ENCODE measurements at places on chromosomes 11 and 22. TPM values are rescaled to one million over a fixed set of nuclear protein-coding genes. Genes with fewer than 3 reads are reported as not detected.

The TMEM191B gene
- 1.1 TPM for total RNA-seq

The CWF19L2 gene
- total RNA-seq, result 4.3 TPM

The ANO1 gene
- 1.1 TPM for total RNA-seq

The RAB39A gene
- total RNA-seq, result 0.83 TPM

The MS4A6E gene
- not detected for total RNA-seq

The LRRC10B gene
- 0.10 TPM for total RNA-seq

The SUSD2 gene
- total RNA-seq, result 59.0 TPM

The RAG2 gene
- total RNA-seq, result not detected

The HEPN1 gene
- not detected for total RNA-seq

The CNGA4 gene
- 0.10 TPM for total RNA-seq

The SNX32 gene
- total RNA-seq, result 0.14 TPM

The STARD10 gene
- 18.3 TPM for total RNA-seq

The DGCR2 gene
- total RNA-seq, result 23.2 TPM

The CCDC73 gene
- total RNA-seq, result 0.06 TPM

The EHF gene
- 0.55 TPM for total RNA-seq

The IGSF9B gene
- 1.3 TPM for total RNA-seq

The KRTAP5-2 gene
- not detected for total RNA-seq

The CCDC88B gene
- 12.8 TPM for total RNA-seq

The RASD2 gene
- total RNA-seq, result 1.3 TPM

The MED17 gene
- total RNA-seq, result 23.9 TPM

The OMP gene
- not detected for total RNA-seq

The MOGAT2 gene
- total RNA-seq, result 0.05 TPM

The MRGPRX3 gene
- not detected for total RNA-seq

The ATP6V1E1 gene
- 110 TPM for total RNA-seq
